ENCODE measurements at places on chromosomes 5 and 9.

DNA sequence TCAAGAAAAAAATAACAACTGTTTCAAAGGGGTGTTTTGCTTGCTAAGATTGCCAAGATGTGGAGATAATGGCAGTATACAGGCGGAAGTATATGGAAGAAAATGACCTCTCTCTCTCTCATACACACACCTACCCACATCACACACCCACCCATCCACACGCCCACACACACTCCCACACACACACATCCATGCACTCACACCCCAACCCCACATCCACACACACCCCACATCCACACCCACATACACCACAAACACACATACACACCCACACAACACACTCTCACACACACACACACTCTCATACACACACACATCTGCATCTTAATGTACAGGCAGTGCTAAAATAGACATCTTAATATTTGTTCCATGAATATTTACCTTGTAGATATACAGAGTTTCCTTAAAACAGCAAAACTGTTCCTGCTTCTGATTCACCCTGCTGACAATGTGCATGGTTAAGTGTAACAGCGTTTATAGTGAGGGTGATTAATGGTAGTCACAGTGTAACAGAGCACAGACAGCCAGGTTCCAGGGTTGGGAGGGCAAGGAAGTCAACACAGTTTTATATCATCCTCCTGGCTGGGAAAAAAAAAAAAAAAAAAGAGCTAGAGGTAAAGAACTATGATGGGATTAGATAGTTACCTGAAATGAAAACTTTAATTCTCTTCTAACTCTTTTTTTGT, 8.3 kb downstream of the BHMT2 start:
- DNase-seq: no peak

DNA sequence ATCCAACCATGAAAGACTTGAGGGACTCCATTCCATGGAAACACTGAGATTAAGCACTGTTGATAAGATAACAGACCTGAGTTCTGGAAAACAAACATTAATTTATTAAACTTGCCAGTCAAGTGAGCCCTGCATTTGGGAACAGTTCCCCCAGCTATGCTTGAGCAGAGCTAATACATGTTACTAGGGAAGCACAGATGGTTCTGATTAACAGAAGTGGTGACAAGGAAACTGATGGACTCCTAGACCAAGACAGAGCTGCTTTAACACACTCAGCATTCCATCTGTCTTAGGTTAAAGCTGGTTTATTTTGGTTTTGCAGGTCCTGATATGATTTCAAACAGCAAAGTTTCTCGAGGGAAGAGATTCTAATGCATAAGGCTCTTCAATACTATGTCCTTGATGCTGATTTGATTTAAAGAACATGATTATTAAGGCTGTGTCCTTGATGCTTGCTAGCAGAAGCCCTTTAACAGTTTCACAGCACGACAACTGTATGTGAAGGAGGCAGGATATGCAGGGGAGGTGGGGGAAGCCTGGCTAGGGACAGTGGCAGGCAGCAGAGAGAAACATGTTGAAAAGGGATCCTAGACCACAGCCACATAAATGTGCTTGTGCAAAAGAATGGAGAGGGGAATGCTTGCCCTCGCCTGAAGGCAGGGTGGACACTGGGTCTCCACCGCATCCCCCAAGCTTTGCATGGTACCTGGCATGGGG, 66.2 kb downstream of the ACTBL2 start:
- DNase-seq: no peak

GRCh38 chr5:157568720-157569119, 6.9 kb downstream of the ADAM19 start:
- DNase-seq: no peak

- no peak for DNase-seq
Measured at GRCh38 chr5:40796487-40796889, 1.7 kb downstream of the PRKAA1 start.

DNA sequence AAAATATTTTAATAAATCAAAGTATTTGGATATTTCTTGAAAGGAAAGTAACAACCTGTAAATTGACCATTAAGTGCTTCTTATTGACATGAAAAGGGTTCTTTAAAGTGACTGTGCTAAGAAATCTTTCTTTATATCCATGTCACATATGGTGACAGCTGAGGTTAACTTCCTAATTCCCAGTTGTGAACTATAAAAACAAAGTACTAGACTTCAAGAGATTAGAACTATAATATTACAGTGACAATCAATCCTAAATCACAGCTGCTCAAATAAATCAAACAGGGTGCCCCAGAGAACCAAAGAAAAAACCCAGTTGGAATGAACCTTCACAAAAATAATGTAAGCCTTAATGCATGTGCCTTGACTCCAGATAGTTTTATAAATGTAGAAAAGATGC, 332.6 kb upstream of the PDE4D start:
- no peak for DNase-seq

DNA sequence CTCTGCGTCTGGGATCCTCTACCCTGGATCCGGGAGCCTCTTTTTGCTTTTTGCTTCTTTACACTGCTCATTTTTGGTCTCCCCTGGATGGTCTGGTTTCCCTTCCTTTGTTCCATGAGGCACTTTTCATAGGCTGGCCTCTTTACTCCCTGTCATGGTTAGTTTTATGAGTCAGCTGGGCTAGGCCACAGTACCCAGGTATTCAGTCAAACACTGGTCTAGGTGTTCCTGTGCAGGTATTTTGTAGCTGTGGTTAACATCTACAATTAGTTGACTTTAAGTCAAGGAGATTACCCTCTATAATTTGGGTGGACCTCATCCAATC, 17.5 kb downstream of the ANKRD33B start:
- DNase-seq: no peak

DNA sequence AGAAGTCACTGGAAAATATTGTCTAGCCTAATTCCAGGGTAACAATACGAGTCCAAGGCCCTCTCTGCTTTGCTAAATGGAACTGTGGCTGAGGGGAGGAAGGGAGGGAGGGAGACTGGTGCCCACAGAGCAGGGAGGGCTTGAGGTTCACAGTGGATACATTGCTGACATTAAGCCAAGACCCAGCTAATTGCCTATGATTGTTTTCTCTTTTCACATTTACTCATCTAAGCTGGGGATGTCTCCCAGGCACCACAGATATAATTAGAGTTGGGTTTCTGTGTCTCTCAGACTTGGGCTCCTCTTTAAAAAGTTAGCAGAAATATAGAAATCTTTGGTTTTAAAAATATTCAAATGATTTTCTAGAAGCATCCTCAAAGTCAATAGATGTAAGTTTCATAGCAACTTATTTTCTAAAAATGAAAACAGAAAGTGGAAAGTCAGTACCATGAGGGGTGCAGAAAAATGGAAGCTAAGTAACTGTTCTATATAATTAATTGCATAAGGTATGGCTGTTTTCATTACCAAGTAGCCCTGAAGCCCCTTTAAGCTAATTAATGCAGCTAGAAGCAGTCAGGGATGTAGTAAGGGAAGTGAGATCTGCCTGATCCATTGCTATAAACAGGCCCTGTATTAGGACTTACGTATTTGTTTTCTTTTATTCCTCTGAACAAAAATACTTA, 259.8 kb downstream of the NDUFS4 start:
- DNase-seq: no peak

GRCh38 chr9:134399435-134400056, 73.3 kb downstream of the RXRA start:
- DNase-seq: peak; percentile 21

DNA sequence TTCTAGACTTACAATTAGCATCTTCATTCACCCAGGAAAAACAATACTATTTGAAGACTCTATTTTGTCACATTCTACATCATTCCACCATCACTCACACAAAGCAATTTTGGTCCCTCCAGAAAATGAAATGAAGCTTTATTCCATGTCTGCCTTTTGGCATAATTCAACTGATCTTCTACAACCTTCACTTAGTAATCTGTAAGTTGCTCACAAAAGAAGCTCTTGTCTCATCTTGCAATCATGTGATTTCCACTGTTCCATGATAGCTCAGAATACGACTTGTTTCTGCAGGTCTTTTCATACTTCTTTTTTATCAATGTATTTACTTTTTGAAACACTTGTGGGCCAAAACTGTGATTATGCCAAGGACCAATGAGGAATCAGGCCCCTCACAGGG, 261.9 kb upstream of the NR4A3 start:
- no peak for DNase-seq

GRCh38 chr5:26578002-26578401, 460.4 kb downstream of the CDH9 start:
- DNase-seq: no peak

GRCh38 chr5:151154931-151155774, 2.4 kb downstream of the ANXA6 start:
- peak; percentile 52 for DNase-seq

DNA sequence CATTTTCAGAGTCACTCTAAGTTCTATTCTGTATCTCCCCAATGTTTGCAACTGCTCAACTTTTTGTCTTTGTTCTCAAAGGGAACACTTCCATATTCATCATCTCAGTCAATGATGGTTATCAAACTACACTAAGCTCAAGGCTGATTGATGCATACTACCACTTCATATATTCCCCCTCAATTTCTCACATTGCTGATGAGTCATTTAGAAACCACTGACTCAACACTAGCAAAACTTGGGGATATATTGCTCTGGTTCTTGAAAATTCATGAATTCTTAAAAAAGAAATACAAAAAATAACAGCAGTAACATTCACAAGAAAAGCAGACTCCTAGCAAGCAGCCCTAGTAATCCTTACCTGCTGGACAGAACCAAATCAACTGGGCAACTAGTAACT, 52.2 kb downstream of the ABHD17B start:
- DNase-seq: no peak

GRCh38 chr9:11103525-11103924, 490.7 kb upstream of the PTPRD start:
- DNase-seq: no peak

GRCh38 chr9:131348631-131349521, 45.0 kb upstream of the PRRC2B start:
- no peak for DNase-seq

GRCh38 chr5:136598802-136599404, 233.6 kb upstream of the TRPC7 start:
- DNase-seq: no peak

GRCh38 chr5:103785569-103785968, 223.0 kb upstream of the NUDT12 start:
- no peak for DNase-seq

GRCh38 chr5:144194144-144194543, 23.5 kb downstream of the KCTD16 start:
- no peak for DNase-seq

- no peak for DNase-seq
Measured at GRCh38 chr5:76657091-76657490, 33.9 kb upstream of the F2RL2 start.

GRCh38 chr5:68441309-68442073, 225.9 kb downstream of the PIK3R1 start:
- DNase-seq: no peak

- peak; percentile 2 for DNase-seq
Measured at GRCh38 chr9:119289740-119290433, 79.3 kb downstream of the BRINP1 start.

DNA sequence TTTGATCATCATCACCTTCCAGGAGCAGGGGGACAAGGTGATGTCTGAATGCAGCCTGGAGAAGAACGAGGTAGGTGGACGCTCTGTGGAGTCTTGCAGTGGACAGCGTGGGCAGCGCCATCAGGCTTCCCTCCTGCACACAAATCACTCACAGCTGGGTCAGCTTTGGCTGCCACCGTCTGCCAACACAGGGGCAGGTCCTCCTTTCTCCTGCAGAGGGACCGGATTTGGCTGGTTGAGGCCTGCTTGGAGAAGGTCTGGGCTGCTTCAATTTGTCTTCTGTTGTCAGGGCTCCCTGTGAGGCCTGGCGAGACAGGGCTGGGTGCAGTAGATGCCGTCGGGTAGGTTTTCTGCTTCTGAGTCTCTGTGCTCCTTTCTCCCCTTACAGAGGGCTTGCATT, 180.6 kb downstream of the CACNA1B start:
- no peak for DNase-seq

DNA sequence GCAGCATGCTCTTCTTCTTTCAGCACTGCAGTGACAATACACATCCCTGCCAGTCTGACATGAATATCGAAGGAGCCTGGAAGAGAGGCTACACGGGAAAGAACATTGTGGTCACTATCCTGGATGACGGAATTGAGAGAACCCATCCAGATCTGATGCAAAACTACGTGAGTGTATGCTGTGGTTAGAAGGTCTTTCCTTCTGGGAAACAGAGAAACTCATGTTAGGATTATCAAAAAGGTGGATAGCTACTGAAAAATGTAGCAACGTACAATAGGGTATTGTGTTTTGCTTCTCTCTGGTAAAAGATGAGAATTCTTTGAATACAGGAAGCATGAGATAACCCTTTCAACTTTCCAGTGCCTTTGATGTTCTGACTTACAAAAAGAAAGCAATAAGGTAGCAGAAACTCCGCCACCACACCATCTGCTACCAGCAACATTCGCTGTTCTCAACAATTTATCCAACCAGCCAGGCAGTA, 133.3 kb downstream of the PCSK5 start:
- DNase-seq: no peak

GRCh38 chr9:98667005-98667640, 41.6 kb downstream of the GABBR2 start:
- DNase-seq: no peak

DNA sequence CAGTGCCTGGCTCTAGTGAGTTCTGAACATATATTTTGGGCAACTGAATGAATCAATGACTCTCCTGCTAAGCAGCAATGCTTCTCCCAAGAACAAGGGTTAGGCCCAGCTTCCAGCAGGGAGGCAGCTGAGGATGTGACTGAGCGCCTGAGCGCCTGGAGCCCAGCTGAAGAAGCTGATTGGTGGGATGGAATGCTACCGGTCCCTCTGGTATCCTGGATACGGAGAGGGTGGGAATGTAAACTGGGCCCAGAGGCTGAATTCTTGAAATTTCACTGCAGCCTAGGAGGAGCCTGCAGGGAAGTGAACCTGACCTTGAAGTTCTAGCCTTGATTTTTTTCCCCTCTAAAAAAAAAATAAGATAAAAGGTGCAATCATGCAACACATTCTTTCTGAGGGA, 43.2 kb downstream of the WWC1 start:
- DNase-seq: no peak

- no peak for DNase-seq
Measured at GRCh38 chr9:83466877-83467276, 71.3 kb downstream of the FRMD3 start.

DNA sequence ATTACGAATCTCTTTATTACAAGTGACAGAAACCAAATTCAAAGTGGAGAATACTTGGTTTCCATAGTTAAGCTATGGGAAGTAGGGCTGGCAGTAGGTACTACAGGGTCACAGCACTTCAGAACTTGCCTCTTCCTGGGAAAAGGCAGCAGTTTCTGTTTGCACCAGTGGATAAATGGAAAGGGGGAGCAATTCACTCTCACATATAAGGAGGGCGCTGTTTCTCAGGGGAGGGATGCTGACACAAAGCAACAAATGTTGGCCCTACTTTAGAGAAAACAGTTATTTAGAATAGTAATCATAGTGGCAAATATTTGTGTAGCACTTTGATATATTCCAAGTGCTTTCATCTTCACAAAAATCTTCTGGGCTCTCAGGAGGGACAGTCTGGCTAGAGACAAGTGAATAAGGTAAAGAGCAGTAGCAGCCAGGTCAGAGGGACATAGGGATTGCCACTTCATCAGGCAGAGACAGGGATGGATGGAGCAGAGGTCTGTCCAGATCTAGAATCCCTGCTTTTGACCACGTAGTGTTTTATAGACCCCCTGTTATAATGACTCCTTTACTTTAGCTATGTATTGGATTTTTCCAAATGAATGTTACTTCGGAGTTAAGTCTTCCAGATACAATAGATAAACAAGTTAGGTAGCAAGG, 554.8 kb upstream of the SGCD start:
- DNase-seq: no peak
